WERI-Rb-1 (cell line): ENCODE measurements at places on chromosomes 2 and 18.

DNA sequence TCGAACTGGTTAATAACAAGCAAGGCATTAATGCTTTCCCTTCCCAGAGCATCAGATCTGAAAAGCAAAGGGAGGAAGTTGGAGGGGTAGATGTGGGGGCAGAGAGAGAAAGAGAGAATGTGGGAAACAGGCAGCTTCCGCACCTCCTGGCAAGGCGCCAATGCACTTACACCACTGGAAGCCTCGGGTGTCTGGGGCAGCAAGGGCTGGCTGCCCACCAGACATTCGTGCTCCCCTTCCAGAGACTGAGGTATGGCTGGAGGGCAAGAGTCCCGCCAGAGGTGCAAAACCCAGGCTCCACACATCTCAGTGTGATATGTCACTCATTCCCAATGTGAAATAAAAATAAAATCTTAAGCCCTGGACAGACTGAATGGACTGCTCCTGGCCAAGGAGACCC is 46.4 kb downstream of the TEX51 start:
- no peak for DNase-seq

- no peak for DNase-seq
These were observed 206.2 kb downstream of the ARL4C start for GRCh38 chr2:234290671-234291070.

DNA sequence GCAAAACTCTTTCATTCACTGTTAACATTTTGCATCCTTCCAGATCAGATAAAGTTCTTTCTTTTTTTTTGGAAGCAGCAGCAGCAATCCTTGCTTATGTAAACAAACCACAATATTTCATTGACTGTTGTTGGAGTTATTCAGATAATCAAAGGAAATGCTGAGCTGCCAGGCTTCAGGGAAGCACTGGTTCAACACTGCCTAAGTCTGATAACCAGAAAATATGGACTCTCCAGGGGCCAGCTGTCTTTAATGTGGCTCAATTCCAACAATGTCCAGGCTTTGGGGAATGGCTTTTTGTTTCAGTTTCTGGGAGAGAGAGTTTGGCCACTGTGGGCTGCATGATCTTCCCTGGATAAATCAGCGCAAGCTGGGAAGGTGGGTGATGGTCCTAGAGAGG is 354.3 kb downstream of the AKAIN1 start:
- no peak for DNase-seq

DNA sequence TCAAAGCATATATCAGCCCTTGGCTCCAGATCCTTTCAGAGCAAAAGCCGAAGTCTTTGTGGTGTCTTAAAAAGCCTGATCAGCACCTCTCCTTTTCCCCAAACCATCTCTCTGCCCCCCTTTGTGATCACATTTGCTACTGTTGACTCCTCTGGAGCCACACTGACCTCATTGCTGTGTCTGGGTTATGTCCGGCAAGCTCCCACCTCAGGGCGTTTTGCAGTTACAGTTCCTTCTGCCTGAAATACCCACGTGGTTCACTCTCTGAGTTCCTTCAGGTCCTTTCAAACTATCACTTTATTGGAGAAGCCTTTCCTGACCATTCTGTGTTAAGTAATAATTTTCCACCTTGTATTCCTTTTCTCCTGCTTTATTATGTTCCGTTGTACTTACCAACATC is 11.8 kb downstream of the C2orf69 start:
- no peak for DNase-seq

- DNase-seq: no peak
These were observed 312.6 kb upstream of the VRK2 start for GRCh38 chr2:57733956-57734355.

- DNase-seq: no peak
These were observed 141.4 kb downstream of the MBP start for GRCh38 chr18:76991021-76991688.

GRCh38 chr2:67642046-67642382 is 244.9 kb downstream of the ETAA1 start:
- DNase-seq: no peak

DNA sequence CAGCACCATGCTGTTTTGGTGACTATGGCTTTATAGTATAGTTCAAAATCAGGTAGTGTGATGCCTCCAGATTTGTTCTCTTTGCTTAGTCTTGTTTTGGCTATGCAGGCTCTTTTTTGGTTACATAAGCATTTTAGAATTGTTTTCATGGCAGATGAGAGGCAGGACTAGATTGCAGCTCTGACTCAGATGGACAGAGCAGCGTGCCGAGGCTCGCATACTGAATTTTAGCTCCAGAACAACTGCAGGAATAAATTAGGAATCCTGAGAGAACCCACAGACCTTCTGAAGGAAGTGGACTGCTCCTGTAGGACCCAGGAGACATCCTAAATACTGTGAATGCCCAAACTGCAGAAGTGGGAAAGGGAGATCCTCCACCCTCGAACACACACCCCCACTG is 141.6 kb downstream of the NETO1 start:
- no peak for DNase-seq

DNA sequence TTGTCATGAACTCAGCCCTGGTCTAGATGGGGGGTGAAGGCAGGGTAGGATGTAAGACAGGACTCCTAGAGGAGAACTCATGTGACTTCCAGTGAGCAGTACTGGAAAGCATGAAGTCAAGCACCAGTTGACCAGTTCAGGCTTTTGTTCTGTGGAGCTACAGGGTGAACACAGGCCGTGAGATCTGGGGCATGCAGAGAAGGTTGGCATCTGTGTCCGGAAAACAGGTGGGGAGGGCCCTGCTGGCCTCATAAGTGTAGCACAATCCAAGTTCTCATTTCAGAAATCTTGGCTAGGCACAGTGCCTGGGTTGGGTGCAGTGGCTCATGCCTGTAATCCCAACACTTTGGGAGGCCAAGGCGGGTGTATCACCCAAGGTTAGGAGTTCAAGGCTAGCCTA is 50.9 kb upstream of the SPATS2L start:
- DNase-seq: no peak
